ENCODE measurements at places on chromosomes 2 and 18.

- no peak for DNase-seq
Measured at GRCh38 chr2:231182513-231182899, 15.9 kb upstream of the ARMC9 start.

DNA sequence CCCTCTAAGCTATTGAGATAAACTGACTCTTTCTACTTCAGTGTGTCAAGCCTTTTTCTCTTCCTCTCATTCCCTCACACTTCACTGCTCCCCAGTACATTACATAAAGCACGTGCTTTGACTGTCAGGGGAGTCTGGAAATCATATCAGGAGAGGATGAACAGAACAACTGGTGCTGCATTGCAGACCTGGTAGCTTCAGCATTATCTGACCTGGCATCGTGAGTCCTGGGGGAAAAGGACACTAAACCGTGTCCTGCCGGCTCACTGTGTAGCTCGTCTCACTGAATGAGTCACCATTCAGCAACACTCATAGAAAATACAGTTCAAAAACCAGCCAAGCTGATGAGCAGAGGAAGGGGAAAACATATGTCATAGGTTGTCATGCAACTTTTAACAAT, 108.5 kb upstream of the UNC80 start:
- no peak for DNase-seq

DNA sequence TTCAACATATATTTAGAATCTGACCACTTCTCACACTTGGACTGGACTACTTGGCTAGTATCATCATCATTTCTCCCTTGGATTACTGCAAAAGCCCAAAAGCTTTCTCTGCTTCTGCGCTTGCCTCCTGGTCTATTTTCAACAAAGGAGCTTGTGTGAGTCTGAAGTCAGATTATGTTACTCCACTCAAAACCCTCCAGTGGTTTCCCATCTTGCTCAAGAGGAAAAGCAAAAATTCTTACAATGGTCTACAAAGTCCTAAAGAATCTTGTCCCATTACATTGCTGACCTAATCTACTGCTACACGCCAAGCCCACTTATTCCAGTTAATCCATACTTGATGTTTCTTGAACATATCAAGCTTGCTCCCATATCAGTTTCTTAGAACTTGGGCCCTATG, 9.6 kb downstream of the PREPL start:
- no peak for DNase-seq

DNA sequence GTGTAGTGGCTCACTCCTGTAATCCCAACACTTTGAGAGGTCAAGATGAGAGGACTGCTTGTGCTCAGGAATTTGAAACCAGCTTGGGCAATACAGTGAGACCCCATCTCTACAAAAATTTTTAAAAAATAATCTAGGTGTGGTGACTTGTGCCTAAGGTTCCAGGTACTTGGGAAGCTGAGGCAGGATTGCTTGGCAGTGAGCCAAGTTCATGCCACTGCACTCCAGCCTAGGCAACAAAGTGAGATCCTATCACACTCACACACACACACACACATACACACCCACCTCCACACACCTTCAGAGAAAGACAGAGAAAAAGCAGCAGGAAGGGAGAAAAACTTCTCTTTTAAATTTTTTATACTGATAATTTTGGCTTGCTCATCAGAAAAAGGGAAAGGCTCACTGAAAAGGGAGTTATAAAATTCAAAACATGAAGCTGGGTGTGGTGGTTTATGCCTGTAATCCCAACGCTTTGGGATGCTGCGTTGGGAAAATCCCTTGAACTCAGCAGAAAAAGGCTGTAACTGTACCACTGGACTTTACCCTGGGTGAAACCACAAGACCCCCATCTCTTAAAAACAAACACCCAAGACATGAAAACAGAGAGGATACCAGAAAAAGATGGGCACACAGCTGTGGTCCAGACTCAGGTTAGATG, 25.7 kb downstream of the FAM168B start:
- no peak for DNase-seq

DNA sequence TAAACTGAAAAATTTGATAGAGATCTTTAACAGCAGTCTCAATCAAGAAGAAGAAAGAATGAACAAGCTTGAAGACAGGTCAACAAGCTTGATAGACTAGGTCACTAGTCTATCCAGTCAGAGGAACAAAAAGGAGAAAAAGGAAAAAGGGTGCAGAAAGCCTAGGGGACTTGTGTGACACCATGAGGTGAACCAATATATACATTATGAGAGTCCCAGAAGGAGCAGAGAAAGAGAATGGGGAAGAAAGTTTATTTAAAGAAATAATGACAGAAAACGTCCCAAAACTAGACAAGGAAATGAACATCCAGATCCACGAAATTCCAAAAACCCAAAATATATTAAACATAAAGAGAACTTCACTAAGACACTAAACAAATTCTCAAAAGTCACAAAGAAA, 84.5 kb downstream of the VAPA start:
- DNase-seq, result no peak

DNA sequence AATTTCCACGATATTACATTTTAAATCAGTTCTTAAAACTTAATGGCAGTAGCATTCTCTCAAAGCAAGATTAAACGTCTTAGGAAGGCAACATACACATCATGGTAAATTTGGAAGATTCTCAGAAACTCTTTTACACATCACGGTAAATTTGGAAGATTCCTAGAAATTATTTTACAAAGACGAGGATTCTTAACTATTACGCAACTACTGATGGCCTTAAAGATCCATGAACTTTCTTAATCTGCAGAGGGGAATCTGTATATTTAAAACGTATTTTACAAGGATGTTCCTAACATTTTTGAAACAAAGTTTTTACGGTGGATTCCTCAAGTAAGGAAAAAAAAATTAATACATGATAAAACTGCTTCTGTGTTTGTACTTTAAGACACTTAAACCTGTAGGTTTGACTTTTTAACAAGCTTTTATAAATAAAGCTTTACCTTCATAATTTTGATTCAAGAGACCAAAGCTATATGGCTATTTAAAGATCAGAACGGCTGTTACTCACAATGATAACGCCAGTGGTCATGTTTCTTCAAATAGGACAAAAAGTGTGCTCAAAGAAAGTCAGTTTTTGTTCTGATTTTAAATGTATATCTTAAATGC, 1.7 kb downstream of the ATF2 start:
- no peak for DNase-seq

DNA sequence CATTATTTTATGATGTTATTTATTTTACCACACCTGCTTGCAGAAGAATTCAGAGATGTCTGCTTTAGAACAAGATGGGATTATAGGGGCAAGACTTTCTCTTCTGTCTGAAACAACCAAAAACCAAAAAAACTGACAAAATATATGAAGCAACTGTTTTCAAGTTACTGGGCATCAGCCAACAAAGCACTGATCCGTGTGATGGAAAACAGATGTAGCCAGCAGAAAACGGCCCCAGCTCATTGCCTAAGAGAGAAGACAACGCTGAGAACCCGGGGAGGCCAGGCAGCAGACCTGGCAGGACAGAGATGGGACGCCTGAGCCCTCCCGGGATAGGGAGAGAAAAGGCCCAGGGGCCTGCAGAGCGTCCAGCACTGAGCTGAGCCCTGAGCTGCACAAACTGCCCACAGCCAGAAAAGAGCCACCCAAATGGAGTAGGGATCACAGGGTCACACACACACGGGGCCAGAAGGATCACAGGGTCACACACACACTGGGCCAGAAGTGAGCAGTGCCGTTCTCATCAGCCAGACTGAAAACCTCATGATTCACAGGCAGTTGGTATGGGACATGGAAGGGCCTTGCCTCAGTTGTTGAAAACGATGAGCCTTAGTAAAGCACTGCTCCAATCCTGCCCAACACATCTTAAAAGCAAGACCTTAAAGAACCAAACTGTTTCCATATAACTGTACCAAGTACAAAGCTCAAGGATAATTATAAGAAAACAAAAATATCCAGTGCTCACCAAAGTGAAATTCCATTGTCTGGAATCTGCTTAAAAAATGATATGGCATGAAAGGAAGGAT, 12.1 kb downstream of the PXDN start:
- no peak for DNase-seq

- no peak for DNase-seq
Measured at GRCh38 chr2:178933493-178933892, 116.4 kb downstream of the CCDC141 start.

DNA sequence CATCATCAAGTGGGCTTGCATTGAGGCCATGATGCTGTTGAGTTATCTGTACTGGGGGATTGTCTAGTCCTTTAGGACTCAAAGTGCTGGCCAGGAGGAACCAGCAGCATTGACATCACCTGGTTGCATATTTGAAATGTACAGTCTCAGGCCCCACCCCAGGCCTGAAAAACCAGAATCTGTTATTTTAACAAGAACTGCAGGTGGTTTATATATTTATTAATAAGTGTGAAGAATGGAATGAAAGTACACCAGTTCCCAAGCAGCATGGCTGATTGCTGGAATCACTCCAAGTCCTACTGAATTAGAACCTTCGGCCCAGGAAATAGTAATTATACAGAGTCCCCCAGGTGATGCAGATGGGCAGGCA, 2.8 kb downstream of the IL1F10 start:
- no peak for DNase-seq

DNA sequence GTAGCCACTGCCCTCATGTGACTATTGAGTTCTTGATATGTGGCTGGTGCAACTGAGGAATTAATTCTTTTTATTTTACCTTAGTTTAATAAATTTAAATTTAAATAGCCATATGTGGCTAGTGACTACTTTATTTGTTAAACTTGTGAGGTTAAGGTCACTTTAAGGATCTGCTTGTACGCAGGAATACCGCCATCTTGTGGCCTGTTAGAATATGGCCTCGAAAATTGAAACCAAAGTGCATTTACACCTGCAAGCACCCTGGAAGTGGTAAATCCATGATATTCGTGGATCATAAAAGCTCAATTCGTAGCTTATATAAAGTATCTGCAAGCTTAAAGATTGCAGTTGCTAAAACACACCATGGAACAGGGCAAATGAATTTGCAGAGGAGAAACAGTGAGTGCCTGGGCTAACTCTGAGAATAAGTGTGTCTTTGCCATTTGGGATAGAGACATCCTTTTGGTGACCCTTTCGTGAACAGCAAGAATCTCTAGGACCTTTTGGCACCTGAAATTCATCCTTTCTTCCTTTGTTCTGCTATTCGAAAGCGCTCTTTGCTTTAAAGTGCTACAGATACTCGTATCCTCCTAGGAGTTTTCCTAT, 59.9 kb upstream of the REG3A start:
- DNase-seq, result no peak

GRCh38 chr2:219684721-219685689, 57.6 kb downstream of the SLC4A3 start:
- no peak for DNase-seq

GRCh38 chr2:14642499-14642898, 10.0 kb downstream of the LRATD1 start:
- no peak for DNase-seq

GRCh38 chr2:224381521-224382279, 20.2 kb downstream of the FAM124B start:
- DNase-seq, result no peak

DNA sequence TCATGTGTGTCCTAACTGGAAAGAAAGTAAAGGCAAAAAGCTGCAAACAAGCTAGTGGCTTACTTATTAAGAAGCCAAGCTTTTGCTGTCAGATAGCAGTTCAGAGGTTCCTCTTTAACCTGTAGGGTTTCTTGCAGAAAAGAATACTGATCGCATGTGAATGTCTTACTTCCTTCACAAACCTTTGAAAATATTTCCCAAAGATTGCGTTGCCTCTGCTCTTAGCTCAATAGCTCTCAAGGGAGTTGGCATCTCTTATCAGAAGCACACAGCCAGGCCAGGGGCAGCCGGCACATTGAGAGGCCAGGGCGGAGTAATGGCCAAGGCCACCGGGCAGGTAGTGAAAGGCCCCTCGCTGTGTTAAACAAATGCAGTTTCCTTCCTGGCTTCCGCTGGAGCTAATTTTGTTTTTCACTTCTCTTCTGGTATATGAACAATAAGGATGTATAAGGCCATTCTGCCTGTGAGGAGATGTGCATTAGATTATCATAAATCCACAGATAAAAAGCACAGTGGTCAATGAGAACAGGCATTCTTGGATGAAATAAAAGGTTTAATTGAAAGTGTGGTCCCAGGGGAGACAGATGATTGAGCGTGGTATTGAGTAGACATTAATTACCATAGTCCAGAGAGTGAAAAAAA, 542.4 kb upstream of the NRP2 start:
- DNase-seq, result no peak

GRCh38 chr18:12840382-12840781, 43.7 kb downstream of the PTPN2 start:
- DNase-seq, result no peak

- no peak for DNase-seq
Measured at GRCh38 chr18:45730832-45731575, 7.0 kb downstream of the SLC14A1 start.

DNA sequence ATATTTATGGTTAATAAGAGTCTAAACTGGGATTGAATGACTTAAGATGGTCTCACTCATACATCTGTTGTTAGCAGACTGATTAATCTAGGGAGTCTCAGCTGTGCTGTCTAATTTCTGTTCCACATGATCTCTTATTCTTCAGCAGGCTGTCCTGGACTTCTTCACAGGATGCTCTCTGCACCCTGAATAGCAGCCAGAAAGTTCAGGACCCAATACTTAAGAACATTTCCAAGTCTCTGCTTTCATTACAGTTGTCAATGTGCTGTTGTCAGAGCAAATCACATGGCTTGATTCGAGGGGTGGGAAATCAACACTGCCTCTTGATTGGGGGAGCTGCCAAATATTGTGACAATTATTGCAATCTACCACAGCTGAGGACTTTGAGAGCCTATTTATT, 627.1 kb upstream of the SLC8A1 start:
- DNase-seq, result no peak

DNA sequence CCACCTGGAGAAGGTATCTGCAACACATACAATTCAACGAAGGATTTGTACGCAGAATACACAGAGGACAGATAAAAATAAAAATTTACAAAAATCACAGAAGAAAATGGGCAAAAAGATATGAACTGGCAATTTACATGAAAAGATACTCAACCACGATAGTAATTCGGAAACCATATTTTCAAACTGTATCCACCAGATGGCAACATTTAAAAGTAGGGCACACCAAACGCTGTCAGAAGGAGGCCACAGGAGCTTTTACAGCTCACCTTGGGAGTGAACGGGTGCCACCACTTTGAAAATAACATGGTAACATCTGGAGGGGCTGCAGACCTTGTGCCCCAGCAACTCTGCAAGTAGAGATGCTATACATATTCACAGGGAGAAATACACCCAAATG, 9.8 kb downstream of the KIF1A start:
- DNase-seq, result no peak

DNA sequence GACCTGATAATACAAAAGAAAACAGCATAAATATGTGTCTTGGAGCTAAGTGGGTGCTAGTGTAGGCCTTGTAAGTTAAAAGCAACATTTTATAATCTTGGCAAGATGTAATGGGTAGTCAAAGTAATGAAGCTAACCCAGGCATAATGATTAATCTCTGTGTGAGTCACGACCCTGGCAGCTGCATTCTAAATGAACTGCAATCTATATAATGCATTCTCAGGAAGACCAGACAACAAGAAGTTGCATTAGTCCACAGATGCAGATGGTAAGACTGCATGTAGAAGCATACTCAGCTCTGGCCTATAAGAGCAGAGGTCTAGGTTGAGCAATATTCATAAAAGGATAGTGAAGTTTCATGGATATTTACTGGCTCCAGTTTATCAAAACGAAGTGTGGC, 85.6 kb upstream of the ETAA1 start:
- no peak for DNase-seq

- DNase-seq, result no peak
Measured at GRCh38 chr2:162221064-162221463, 22.2 kb downstream of the FAP start.

- DNase-seq, result no peak
Measured at GRCh38 chr2:60351802-60352201, 201.7 kb downstream of the BCL11A start.

Data from esophagus squamous epithelium (tissue), 5 donors.